Bone marrow (tissue), 2 donors: ENCODE measurements at places on chromosomes 2 and 18.

- no peak for DNase-seq
These were observed 815 bp downstream of the CEBPZ start for GRCh38 chr2:37230581-37230980.

DNA sequence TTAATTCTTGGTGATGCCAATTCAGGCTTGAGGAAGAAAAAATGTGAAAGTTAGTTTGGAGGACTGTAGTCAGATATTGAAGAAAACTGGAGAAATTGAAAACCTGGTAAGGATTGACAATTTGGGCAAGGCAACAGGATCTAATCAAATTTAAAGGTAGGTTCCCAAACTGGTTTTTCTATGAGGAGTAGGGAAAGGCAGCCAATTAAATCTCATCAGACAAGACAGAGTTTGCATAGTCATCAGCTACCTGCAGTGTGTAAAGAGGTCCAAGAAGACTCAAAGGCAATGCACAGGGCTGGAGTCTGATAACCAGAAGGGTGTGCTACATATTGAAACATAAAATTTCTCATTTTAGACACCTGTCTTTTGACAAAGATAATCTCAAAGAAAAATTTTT, 16.0 kb upstream of the CAB39 start:
- DNase-seq, result no peak

DNA sequence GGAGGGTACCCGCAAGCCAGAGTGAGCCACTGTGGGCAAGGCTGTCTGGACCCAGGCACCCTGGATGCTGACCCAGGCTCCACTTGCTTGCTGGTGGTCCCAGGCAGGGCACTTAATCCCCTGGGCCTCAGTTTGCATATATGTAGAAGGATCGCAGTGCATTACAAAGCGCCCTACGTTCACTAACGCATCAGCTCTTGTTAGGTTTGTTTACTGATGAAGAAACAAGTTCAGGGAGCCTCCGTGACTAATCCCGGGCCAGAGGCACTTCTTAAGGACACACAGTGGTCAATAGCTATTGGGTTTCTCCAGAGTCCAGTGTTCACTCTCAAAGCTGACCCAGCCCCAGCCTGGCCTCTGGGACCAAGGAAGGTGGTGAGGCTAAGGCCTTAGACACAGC, 70.2 kb downstream of the LBH start:
- DNase-seq, result no peak

- no peak for DNase-seq
These were observed 114.2 kb downstream of the SEPTIN10 start for GRCh38 chr2:109499566-109499965.

- DNase-seq, result no peak
These were observed 366.3 kb upstream of the TFPI start for GRCh38 chr2:187920511-187920910.

DNA sequence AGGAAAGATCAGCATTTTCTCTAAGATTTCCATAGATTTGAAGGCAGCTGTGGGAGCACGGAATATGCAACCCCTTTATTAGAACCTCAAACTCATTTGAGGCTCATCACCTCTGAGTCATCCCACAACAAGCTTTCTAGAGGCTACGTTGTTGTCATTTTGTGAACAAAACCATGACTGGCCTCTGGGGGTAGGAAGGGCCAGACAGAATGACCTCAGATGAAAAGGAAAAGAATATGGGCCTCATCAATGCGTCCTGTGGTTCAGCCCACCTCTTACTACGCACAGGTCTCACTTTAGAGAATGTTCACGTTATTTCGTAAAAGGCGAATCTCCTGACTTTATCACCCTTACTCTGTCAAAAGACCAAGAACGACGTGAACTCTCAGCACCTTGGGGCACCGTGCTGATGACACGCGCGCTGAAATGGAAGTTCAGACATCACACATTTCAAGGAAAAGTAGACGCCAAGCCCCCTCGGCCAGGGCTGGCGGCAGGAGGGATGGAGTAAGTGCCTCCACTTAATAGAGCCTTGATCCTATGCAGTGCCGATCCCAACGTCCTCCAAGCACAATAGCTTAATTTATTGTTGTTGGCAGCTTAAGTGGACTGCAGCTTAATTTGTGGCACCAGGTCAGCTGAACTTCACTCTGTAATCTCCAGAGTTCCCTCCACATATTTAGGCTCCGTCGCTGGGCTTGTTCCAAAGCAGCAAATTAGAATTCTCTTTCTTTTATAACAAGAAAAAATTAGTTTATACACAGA, 208.3 kb downstream of the EIPR1 start:
- DNase-seq, result no peak

GRCh38 chr2:130798472-130799218, 38.1 kb upstream of the ARHGEF4 start:
- DNase-seq, result no peak

GRCh38 chr2:67883316-67884087, 179.3 kb downstream of the C1D start:
- no peak for DNase-seq

DNA sequence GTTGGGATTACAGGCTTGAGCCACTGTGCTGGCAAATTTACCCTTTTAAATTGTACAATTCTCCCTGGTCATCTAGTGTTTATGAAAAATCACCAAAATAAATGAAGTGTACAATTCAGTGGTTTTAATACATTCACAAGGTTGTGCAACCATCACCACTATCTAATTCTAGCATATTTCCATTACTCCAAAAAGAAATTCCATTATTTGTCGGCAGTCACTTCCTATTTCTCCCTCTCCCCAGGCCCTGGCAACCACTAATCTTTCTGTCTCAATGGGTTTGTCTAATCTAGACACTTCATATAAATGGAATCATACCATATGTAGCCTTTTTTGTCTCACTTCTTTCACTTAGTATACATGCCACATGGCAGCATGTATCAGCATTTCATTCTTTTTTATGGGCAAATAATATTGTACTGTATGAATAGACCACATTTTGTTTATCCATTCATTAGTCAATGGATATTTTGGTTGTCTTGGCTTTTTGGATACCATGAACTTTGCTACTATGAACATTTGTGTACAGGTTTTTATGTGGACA, 12.6 kb upstream of the POLE4 start:
- no peak for DNase-seq

DNA sequence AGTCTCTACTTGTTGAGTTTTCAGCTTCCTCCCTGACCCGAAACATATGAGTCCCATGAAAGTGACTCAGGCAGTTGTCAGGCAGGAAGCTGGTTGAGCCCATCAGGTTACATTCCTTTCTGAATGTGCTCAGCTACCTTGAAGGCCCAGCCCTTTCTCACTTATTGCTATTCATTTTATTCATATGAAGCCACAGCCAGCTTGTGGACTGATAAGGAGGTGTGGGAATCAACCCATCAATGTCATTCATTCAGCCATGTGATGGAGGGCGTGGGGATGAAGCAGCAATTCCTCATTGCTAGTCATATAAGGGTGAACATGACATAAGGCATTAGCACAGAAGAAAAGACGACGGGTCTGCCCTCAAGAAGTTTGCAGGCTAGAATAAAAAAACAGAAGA, 5.3 kb upstream of the VPS4B start:
- no peak for DNase-seq

- no peak for DNase-seq
These were observed 5.6 kb downstream of the CPSF3 start for GRCh38 chr2:9428965-9429577.

- no peak for DNase-seq
These were observed 53.1 kb upstream of the MEX3C start for GRCh38 chr18:51250458-51251024.

DNA sequence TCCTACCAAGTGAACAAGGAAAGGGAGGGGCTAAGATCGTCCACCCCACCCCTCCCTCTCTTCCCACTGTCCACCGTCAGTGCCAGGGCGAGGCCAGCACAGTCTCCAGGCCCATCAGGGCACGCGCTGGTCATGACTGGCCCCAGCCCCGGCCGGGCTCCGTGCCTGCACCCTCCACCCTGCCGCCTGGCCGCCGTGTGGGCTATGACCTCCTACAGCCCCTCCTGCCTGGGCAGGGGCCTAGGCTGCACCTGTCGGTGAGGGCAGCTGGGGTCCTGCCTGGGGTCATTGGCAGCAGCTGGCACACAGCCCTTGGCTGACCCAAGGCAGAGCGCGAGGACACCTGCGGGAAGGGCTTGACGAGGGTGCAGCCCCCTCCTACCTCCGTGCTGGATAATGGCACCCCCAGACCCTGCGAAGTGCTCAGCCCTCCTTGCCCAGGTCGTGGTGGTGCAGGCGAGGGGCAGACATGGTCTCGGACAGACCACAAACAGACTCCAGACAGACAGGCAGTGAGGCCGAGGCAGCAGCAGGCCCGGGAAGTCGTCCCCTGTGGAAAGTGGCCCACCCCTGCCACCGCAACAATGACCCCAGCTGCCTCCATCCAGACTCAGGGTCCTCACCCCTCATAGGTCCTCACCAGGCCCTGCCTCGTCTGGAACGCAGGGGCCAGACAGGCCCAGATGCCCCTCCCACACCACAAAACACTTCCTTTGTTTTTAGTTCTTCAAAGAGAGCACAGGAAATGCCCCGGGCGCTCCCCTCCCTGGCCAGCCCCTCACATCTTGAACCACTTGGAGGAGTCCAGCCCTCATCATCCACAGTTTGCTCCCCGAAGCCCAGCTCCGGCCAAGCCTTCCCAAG, 43.1 kb upstream of the GPC1 start:
- DNase-seq, result no peak

DNA sequence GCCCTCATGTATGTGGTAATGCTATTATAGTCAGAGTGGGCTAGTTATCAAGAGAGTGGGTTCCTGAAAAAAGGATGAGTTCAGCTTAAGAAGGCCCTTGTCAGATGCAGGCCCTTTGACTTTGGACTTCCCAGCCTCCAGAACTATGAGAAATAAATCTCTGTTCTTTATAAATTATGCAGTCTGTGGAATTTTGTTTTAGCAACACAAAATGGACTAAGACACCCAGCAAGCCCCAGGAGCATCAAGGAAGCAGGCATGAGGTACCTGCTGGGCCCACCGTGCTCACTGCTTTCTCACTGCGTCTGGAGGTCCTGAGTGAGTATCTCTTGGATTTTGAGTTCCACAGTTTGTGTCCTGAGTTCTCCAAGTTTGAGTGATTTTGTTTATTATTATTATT, 35.9 kb upstream of the LIPG start:
- no peak for DNase-seq

DNA sequence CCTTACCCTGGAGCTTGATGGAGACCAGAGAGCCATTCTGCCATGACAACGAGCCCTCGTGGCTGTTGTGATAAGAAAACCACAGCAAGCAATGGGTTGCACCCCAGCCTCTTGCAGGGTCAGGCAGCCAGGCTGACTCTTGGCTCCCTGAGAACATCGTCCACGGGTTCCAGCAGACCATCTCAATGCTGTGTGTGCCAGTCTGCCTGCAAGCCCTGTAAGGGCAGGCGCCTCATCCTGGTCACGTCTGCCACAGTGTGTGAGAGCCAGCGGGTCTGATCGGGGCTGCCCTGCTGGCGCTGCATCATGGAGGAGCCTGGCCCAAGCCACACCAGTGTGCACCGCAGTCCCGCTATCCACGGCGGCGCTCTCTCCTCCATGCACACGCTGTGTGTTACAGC, 71.0 kb upstream of the MGAT4A start:
- DNase-seq, result no peak

- DNase-seq, result no peak
These were observed 427.4 kb upstream of the GYPC start for GRCh38 chr2:126228531-126228930.
